Activated CD4-positive, alpha-beta T cell treated with anti-CD3 and anti-CD28 coated beads for 48 hours (primary cell): ENCODE measurements at places on chromosomes 13 and 19.

GRCh38 chr13:32629866-32630265 is 43.6 kb downstream of the PDS5B start:
- no peak for DNase-seq

- no peak for DNase-seq
These were observed 758 bp upstream of the TECR start for GRCh38 chr19:14528419-14529253.

DNA sequence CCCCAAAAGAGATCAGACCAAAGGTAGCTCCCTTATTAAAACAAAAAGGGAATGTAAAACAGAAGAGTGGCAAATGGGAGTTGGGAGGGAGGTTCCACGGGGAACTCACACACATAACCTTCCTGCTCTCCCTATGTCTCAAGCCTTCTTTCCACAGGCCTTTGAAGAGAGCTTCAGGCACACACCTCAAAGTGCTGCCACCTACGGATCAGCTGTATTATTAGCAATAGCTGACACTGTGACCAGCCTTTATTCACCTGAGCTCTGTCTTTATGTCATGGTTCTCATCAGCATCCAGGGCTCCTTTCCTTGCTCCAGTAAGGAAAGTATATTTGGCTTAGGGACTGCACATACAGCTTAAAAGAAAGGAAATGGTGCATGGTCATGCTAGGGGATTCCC is 11.3 kb downstream of the ZNF571 start:
- DNase-seq: no peak

- DNase-seq: no peak
These were observed 1049.8 kb downstream of the OLFM4 start for GRCh38 chr13:54078271-54078870.

DNA sequence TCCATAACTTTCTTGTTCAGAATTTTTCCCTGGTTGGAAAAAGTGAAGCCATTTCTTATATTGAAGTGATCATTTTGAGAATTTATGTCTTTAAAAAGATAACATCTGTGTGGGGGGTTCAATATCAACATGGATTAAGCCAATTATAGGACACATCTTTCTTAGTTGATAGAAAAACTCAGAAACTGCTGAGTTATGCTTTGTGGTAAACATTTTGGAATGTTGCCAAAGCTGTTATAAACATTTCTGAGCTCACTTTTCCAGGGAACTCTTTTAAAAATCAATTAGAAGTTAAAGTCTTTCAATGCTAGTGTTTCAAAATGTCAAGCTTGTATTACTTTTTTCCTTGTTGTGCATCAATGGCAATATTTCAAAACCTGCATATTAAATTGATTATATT is 248.8 kb downstream of the DACH1 start:
- no peak for DNase-seq

DNA sequence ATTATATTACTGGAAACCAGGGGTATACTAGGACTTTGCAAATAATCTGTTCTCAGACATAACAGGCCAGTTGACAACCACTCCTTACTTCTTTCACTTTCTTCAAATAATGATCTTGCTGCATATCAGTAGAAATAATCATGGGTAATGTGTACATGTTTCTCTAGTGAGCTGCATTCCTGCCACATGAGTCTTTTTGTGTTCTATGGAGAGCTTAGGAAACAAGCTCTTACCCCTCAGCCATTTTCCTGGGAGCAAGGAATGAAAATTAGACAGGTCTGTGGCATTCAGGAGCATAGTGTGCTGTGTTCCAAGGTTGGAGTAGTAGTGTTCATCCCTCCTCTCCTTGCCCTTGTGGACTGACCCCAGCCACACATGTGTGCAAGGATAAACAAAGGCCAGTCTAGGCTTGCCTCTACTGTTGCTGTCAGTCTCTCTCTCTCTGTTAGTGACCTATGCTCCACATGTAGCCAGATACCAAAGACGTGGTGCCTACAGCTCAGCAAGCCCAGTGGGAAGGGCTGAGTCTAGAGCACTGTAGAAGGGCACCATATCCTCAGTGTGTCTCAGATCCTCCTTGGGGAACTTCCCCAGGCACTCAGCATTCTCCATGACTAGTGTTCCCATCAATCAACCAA is 11.5 kb upstream of the OXGR1 start:
- DNase-seq: no peak

- peak; percentile 73 for DNase-seq
These were observed 107.5 kb downstream of the KLF12 start for GRCh38 chr13:74026753-74027152.
